Naive thymus-derived CD4-positive, alpha-beta T cell (primary cell): ENCODE measurements at places on chromosomes 2 and 18. TPM values are rescaled to one million over a fixed set of nuclear protein-coding genes. Genes with fewer than 3 reads are reported as not detected.

TMEM37 gene
- 1.8 TPM for polyA plus RNA-seq

SDC1 gene
- not detected for polyA plus RNA-seq

SH3RF3 gene
- 1.3 TPM for polyA plus RNA-seq

ACSL3 gene
- 42.5 TPM for polyA plus RNA-seq

GAL3ST2 gene
- not detected for polyA plus RNA-seq

TGFA gene
- 0.44 TPM for polyA plus RNA-seq

RTN4 gene
- 61.2 TPM for polyA plus RNA-seq

IL1B gene
- polyA plus RNA-seq = not detected

TUBB8B gene
- not detected for polyA plus RNA-seq

TMEFF2 gene
- polyA plus RNA-seq = not detected

SERPINB3 gene
- not detected for polyA plus RNA-seq

IL18R1 gene
- 0.77 TPM for polyA plus RNA-seq
